NCI-H774 (cell line): ENCODE measurements at places on chromosomes 12 and 14.

DNA sequence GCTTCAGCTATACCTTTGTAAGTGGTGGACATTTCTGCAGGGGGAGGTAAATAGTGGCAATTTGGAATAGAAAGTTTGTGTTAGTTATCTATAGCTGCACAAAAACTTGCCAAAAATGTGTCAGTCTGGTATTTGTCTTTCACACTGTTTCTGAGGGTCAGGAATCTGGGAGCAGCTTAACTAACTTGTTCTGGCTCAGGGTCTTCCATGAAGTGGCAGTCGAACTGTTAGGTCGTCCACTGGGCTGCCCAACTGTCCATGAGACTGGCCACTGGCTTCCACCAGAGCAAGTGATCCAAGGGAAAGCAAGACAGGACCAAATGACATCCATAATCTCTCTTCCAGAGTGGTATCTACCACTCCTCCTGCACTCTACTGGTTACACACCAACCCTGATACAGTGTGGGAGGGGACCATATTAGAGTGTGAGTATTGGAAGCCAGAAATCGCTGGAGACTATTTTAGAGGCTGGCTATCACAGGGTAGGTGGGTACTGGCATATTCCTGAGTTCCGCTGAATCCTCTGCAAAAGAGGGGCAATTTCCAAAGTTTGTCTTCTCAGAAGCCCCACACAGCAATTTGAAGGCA is 60.9 kb downstream of the DYRK2 start:
- no peak for DNase-seq

DNA sequence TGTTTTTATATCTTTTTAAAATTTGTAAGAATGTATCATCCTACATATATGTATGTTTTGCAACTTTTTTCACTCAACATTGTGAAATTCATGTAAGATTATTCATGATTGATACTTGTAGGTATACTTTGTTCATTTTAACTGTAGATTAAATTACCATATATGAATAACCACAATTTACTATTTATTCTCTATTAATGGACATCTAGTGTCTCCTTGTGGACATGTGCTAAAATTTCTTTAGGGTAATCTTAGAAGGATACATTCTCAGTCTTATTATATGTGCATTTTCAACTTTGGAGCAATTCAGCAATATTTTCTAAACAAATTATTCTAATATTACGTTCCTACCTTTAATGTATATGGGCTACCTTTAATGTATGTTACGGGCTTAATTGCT is 192.4 kb downstream of the FUT8 start:
- DNase-seq: no peak

DNA sequence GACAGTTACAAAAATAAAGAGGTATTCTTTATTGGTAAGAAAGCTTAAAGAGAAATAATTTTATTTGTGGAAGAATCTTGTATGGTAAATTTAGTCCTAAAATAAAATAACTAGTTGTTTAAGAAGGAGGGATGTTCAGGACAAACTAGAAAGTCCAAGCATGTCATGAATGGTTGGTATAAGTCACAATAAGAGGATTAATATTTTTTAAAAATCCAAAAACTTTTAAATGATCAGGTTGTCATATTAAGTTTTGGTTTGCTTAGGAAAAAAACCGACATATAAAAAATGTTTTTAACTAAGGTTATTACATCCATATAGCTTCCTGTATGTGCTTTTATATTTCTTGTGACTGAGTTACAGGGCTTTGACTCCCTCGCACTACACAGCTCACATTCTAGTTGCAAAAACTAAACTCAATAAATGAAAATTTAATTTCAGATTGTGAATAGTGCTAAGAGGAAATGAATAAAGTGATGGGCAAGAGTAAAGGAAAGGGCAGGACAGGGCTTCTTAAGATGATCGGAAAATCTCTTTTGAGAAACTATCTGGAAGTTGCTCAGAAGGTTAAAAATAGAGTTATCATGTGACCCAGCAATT is 80.7 kb upstream of the METAP2 start:
- no peak for DNase-seq

DNA sequence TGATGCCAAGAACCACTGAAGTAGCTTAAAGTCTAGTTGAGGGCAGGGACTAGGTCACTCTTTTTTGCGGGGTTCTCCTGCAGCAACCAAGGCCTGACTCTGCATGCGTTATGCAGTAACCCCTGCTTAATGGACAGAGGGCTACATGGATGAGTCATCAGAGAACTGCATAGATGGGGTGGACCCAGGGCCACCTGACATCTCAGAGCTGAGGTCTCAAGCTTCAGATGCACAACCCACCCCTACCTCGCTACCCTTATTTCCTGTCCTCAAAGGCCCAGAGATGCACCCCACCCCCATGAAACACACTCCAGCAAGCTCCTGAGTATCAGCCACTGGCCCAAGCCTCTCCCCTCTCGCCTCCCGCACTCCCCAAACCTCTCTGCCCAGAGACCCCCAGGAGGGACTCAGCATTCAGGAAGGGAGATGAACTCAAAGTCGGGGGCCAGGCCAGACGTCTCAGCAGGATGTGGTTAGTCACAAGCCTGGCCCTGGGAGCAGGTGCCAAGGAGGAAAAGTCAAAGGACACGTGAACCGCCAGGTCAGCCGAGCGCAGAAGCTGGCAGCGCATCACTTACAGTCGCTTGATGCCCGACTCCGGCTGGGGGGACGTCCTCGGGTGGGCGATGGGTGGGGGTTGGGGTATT is 25.8 kb downstream of the SNRNP35 start:
- no peak for DNase-seq

DNA sequence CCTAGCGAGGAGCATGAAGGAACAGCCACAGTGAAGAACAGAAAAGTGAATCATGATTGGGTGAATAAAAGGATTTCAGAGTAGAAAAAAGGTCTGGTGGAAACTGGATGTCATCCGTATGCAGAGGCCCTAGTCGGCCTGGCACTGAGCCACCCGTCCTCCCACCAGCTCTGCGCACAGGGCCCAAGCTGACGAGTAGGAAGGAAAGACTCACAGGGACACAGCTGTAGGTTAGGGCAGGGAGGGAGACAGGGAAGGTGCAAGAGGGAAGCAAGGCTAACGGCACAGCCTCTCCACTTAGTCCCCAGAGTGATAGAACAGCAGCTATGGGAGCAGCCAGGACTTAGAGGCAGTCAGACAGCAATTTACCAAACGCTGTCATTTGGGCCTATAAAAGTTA is 112.6 kb downstream of the KCNK10 start:
- no peak for DNase-seq

- DNase-seq: no peak
Observed at GRCh38 chr12:131137836-131138637, 184.3 kb downstream of the ADGRD1 start.

- DNase-seq: no peak
Observed at GRCh38 chr12:75756771-75757170, 245.4 kb upstream of the KRR1 start.

DNA sequence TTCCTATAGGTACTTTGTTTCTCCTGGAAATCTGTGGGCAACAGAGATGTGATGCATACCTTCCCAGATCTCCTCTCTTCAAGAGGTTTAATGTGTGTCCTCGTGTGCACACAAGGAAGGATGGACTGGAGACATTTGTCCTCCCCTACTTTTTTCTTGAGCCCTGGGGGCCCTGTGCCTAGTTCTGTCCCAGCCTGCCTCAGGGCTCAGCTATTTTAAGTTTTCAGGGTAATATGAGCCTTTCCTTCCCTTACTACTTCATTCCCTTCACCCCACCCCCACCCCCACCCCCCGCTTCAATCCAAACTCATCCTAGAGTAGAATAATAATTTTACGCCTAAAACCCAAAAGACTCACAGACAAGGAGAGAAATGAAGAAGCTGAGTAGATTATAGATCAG is 446 bp downstream of the STAC3 start:
- no peak for DNase-seq

GRCh38 chr12:95989504-95990123 is 6.5 kb downstream of the HAL start:
- no peak for DNase-seq

GRCh38 chr12:132439333-132439904 is 50.5 kb upstream of the FBRSL1 start:
- no peak for DNase-seq

GRCh38 chr12:101670007-101670671 is 27.3 kb upstream of the CHPT1 start:
- no peak for DNase-seq

- DNase-seq: no peak
Observed at GRCh38 chr14:100864960-100865681, 38.4 kb downstream of the RTL1 start.

- no peak for DNase-seq
Observed at GRCh38 chr14:49598189-49598484, 603 bp upstream of the LRR1 start.

DNA sequence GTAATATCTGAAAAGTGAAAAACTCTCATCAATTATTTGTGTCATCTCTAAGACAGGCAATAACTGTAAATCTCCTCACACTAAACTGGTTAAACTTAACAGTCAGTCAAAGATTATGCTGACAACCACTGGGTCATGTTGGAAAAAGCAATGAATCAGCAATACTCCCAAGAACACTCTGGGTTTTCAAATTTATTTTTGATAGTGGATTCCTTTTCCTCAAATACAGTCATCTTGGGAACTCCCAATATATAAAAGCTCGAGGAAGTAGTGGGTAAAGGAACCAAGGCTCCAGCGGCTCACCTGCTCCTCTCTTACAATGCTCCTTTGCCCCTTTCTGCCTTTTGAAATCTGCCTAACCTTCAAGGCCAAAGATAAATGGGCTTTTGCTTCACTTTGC is 70.0 kb downstream of the ARMH4 start:
- DNase-seq: no peak

DNA sequence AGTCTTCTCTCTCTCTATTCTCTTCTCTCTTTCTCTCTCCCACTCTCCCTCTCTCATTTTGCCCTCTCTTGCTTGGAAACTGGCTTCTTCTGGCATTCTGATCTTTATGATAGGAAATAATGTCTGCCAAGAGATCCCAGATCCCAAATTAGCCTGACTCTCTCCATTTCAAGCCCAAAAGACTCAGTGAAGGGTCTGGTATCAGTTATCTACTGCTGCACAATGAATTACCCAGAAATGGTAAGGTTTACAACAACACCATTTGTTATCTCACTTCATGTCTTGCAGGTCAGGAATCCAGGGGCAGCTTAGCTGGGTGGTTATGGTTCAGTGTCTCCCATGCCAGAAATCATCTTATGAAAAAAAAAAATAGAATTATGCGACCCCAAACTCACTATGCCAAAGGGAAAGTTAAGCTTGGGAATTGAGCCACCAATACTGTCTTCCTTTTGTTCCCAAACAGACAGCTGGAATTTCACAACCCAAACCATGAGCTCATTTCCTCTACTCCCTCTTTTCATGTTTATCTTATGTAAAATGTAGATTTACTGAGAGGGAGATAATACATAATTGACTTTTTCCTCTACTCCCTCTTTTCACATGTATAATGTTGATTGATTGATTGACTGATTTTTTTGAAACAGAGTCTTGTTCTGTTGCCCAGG is 67.8 kb upstream of the FICD start:
- no peak for DNase-seq

DNA sequence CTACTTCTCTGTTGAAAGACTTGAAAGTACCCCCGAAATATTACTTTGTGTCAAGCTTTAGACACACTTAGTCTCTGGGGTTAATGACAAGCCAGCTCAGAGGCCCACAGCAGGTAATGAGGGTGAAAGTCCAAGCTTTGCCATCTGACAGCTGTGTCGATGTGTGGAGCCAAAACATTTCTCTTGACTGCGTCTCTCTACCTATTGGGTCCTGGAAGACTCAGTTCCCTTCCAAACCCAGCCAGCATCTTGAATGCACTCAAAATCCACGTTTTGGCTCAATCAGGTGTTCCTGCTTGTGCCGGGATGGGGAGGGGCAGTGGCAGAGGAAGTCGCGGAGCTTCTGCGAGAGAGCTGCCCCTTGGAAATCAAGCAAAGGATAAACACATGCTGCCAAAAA is 3.2 kb downstream of the PLXNC1 start:
- DNase-seq: no peak

DNA sequence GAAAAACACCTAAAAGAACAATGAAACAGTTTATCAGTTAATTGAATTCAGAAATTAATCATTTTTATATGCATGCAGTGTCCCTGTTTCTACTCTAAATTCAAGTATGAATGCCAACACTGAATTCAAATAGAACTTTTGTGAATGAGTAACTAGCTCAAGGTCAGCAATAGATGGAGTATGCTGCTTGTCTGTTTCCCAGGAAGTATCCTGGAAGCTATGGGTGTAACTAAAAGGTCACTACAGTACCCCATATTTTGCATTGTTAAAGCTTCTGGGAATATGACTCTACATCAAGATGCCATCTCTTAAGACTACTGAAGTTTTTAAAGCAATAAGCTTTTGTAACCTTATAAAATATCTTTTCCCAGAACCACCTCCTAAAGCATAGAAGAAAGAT is 681.4 kb upstream of the FBXO33 start:
- DNase-seq: no peak

- DNase-seq: no peak
Observed at GRCh38 chr14:68840454-68840853, 47.6 kb upstream of the ZFP36L1 start.

DNA sequence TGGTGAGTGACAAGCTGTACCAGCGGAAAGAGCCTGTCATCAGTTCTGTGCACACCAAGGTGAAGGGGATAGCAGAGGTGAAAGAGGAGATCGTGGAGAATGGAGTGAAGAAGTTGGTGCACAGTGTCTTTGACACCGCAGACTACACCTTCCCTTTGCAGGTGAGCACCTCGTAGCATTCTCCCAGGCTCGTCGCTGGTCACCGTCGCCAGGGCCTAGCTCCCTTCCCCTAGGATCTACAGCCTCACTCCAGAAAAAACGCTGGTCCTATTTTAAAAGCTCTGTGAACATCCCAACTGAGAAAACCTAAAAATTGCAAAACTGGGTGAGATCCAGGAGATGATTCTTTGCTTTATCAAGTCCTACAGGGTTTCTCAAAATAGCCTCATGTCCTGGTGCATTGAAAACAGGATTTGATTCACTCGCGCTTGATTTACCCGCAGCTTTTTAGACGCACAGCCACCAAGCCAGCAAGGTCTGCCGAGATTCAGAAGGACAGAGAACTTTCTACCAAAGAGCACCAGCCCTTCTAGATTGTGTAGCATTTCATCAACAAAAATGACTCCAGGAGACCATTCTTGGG is 22.2 kb downstream of the P2RX7 start:
- no peak for DNase-seq

DNA sequence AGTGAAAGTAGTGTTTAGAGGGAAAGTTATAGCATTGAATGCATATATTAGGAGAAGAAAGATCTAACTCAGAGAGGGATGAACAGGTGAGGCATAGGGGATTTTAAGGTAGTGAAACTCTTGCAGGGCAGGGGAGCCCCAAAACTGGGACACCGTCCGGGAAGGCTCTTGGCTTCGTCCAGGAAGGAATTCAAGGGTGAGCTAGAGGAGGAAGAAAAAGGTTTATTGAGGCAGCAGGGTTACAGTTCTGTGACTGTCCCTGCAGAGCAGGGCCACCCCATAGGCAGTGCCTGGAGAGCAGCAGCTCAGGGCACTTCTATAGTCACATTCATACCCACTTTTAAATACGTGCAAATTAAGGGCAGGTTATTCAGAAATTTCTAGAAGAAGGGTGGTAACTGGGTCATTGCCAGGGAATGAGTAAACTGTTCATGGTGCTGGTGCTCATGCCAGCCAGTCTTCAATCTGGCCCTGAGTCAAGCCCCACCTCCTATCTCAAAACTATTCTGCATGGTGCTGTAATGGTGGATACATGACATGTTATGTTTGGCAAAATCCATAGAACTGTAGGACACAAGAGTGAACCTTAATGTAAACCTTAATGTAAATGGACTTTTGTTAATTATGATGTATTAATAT is 1.2 kb upstream of the OAS1 start:
- DNase-seq: no peak

- DNase-seq: no peak
Observed at GRCh38 chr14:57212919-57213318, 55.8 kb downstream of the EXOC5 start.
